ENCODE measurements at places on chromosomes 3 and 15.

DNA sequence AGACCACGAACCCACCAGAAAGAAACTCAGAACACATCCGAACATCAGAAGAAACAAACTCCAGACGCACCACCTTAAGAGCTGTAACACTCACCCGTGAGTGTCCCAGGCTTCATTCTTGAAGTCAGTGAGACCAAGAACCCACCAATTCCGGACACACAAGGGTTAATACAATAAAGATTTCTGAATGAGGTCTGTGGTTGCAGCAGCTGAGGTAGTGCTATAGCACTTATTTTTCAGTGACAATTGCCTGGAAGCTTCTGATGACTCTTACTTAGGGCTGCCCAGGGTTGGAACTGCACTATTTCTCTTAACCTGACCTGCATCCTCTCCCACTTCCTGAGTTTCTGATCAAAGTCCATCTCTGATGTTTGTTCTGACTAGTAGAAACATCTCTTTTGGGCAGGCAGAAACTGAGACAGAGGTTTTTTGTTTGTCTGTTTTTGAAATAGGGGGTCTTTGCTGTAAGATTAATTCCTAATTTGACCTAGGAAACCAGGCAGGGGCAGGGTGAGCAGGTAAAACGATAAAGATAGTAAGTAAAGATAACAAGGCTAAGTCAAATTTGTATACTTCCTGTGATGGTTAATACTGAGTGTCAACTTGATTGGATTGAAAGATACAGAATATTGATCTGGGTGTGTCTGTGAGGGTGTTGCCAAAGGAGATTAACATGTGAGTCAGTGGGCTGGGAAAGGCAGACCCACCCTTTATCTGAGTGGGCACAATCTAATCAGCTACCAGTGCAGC, 169.1 kb downstream of the GAP43 start:
- no peak for DNase-seq

- DNase-seq: no peak
These were observed 32.6 kb downstream of the TOPBP1 start for GRCh38 chr3:133629146-133629545.

DNA sequence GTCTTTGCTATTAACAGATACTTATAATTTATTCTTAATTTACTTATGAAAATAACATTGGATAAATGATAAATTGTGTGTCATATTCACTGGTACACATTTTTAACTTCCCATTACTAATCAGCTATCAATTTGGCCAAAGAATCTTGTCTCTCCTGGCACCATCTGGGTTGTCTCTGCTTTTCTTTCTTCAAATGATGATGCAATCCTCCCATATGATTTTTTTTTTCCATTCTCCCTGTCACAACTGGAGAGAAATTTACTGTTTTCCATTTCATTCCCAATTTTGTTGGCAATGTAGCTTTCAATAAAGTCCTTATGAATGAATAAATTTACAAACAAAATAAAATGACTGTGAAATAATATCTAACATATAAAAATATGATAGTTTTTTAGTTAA, 743.7 kb upstream of the EPHA6 start:
- DNase-seq: no peak

DNA sequence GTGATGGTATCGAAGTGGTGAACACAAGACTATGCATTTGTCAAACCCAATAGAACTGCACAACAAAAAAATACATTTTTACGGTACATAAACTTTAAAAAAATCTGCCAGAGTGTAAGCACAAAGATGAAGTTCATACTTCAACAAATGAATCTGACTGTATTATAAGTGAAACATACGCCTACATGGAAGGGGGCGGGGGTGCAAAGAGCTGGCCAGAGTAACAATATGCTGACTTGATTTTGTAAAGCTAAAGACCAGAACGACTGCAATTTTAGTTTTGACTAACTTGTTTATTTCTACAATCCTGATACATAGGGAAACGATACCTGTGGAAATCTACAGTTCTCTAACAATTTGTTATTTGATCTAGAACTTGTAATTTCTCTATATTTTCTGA, 426.0 kb downstream of the GABRG3 start:
- DNase-seq: no peak

DNA sequence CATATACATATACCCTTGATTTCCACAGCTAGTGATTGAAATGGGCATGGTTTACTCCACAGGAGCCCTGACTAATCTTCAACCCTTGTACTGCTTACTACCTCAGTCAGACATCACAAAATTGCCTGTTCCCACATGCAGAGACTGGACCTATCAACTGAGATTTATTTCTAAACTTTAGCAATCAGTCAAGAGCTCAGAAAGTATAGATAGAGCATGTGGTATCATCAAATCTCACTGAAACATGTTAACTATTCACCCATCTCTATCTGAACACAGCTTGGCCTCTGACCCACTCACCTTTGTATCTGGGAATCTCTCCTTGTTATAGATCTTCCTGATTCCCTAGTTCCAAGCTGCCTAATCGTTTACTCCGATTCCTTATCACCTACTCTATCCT, 14.6 kb downstream of the ADAM10 start:
- DNase-seq: no peak

- DNase-seq: no peak
These were observed 77.0 kb upstream of the PLSCR5 start for GRCh38 chr3:146682171-146682570.

GRCh38 chr3:195800240-195800639, 11.5 kb downstream of the MUC4 start:
- DNase-seq: peak; percentile 31

DNA sequence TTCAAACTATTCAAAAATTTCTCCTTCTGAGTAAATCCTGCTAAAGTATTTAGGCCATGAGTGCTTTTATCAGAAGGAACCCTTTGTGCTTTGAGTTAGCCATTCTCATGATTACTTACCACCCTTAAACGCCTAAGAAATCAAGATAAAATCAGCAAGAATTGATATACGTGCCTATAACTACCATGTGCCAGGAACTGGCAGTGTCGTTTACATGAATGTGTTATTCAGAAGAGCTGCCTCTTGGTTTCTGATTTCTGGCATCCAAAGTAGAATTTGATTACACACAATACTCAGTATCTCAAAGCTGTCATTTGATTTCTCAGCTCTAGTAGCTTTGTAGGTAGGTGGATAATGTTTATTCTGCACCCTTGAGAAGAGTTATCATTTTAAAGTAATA, 351.3 kb upstream of the CCDC54 start:
- DNase-seq: no peak

GRCh38 chr3:139639662-139640061, 38.1 kb downstream of the NMNAT3 start:
- no peak for DNase-seq

GRCh38 chr3:46960081-46960701, 16.4 kb downstream of the CCDC12 start:
- no peak for DNase-seq

- DNase-seq: peak; percentile 37
These were observed 810 bp downstream of the TMEM62 start for GRCh38 chr15:43134157-43134635.

DNA sequence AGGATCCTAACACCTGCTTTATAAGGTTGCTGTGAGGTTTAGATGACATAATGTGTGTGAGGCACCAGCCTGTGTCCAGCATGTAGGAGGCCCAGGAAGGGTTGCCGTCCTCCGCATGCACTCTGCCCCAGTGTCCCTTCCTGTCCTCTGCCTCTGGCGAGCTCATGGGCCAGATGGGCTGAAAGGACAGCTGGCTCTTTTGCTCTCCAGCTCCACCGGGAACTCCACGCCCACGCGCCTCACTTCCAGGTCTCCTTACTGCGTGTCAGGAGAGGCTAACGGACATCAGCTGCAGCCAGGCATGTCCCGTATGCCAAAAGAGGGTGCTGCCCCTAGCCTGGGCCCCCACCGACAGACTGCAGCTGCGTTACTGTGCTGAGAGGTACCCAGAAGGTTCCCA, 12.2 kb downstream of the MUC20 start:
- DNase-seq: no peak

DNA sequence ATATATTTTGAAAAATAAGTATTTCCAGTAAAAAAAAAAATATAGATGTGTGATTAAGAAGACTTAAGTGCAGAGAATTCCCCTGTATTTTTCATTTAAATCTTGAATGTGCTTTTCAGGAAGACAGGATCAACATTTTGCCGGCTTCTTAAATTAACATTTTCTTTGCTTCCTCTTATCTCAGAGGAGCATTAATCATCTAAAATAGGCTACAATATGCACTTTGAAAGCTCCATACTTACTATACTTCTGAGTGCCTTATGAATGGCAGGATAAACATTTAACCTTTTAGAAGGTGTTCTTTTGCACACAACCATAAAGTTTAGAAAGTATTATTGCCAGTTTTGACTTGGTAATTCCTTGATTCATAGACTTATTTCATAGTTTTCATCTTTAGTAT, 164.3 kb downstream of the ECT2 start:
- DNase-seq: peak; percentile 31

- DNase-seq: no peak
These were observed 53.7 kb downstream of the GALK2 start for GRCh38 chr15:49223536-49224274.

GRCh38 chr3:127669541-127670228, 3.1 kb upstream of the ABTB1 start:
- no peak for DNase-seq

DNA sequence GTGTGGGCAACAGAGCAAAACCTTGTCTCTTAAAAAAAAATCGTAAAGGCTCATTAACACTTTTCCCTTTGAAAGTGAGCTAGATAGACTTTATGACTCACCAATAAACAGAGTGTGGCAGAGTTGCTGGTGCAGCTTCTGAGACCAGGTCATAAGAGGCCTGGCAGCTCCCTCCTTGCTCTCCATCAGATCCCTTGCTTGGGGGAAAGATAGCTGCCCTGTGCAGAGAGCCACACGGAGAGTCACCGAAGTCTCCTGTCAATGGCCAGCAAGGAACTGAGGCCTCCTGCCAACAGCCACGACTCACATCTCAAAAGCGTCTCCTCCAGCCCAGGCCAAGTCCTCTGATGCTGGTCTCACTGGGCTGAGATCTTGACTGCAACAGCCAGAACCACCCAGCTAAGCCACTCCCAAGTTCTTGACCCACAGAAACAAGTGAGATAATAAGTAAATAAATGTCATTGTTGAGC, 8.7 kb upstream of the GP9 start:
- no peak for DNase-seq

GRCh38 chr3:113532698-113533533, 561 bp downstream of the SIDT1 start:
- DNase-seq: no peak

GRCh38 chr15:49387471-49387870, 35.6 kb upstream of the FGF7 start:
- no peak for DNase-seq

GRCh38 chr3:171339598-171339997, 120.6 kb downstream of the TNIK start:
- DNase-seq: no peak

GRCh38 chr3:192212979-192213378, 514.4 kb downstream of the FGF12 start:
- no peak for DNase-seq
